ENCODE measurements at places on chromosomes 5 and 9. TPM values are rescaled to one million over a fixed set of nuclear protein-coding genes. Genes with fewer than 3 reads are reported as not detected.

F12 gene
- total RNA-seq: 0.38 TPM

SEMA6A gene
- total RNA-seq: 24.9 TPM

SMC2 gene
- 5.2 TPM for total RNA-seq

ALDH7A1 gene
- 27.9 TPM for total RNA-seq

IL11RA gene
- 12.6 TPM for total RNA-seq

- DNase-seq: no peak
These were observed 9.2 kb downstream of the ZBTB5 start for GRCh38 chr9:37455884-37456647.

GRCh38 chr5:173573126-173573960, 43.1 kb downstream of the BOD1 start:
- DNase-seq: peak; percentile 95

DNA sequence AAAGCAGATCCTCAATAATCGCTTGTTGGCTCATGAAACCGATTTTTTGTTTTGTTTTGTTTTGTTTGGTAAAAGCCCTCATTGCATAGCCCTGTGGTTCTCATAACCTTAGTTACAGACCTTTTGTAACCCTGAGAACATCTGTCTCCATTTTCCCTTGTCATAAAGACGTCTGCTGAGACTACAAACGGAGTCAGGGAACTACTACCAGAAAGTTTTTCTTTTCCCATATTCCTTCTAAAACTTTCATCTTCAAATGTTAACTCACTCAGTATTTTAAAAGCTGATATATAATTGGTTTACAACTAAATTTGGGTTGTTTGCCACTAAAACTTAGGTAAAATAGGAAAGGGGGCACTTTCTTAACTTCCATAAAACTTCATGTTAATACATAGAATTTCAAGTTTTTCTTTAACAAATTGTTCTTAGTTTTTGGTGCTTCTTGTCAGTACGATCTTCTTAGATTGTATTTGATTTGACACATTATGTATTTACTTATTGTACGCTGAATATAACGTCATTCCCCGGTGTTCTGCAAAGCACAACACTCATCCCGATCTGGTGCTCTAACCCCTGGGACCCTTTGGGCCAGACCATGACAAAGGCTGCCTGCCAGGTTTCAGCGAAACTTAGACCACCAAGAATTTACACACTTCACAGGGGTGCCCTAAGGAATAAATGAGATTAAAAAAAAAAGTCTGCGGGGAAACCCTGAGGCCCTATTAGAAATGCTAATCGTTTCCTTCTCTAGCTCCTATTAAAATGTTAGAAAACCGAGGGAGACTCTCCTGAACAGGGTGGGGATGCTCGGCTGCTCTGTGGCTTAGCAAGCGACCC, 1.1 kb upstream of the ANP32B start:
- DNase-seq: no peak

DNA sequence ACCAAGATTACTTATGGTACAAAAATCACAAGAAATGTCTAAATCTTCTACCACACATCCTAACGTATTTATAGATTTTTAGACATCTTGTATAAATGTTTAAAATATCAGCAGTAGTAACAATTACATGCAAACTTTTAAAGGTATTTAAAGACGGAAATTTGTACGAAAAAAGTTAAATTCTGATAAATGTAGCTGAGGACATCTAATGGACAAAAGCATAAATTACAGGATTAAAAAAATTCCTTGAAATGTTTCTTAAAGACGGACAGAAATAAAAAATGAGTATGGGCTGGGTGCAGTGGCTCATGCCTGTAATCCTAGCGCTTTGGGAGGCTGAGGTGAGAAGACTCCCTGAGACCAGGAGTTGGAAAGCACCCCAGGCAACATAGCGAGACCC, 15.8 kb downstream of the ERCC8 start:
- no peak for DNase-seq

- no peak for DNase-seq
These were observed 11.9 kb downstream of the GNPDA1 start for GRCh38 chr5:142000704-142001484.

- peak; percentile 51 for DNase-seq
These were observed 8.9 kb downstream of the WNK2 start for GRCh38 chr9:93192721-93193387.

DNA sequence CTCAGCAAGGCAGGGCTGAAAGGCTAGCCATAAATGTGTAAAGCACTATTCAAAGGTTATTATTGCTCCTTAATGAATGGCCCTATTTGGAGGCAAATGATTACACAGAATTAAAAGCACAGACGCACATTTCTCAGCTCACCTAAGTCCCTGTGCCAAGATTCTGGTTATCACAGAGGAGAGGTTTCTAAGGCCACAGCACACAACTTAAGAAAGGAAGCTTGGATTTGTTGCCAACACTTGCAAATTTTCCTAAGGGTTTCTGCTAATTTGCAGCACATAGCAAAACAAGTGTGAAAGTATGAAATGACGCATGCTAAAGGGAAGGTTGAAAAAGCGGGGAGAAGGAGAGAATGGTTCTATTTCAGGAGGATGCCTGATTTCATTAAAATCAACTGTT, 834.1 kb upstream of the C9orf72 start:
- no peak for DNase-seq

DNA sequence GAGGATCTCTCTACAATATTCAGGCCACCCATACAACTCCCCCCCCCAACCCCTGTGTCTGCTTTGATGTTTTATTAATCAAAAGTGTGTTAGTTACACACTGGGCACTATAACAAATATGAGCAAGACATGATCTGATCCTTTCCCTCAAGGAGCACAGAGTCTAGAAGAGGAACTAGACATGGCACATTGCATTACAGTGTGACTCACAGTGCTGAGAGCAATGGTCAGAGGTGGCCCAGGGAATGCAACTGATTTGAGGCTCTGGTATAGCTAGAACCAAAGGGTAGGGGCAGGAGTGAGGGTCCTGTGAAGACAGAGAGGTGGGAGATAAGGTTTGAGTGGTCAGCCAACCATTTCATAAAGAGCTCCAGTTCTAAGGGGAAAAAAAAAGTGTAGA, 539.2 kb downstream of the ACTL7B start:
- DNase-seq: no peak

GRCh38 chr5:68190619-68191018, 24.9 kb upstream of the PIK3R1 start:
- no peak for DNase-seq

- no peak for DNase-seq
These were observed 475.7 kb downstream of the ENC1 start for GRCh38 chr5:74164725-74165235.

GRCh38 chr5:151347369-151347768, at the start of gene SLC36A2:
TSS of gene SLC36A2 (minus strand) at chr5:151347559. CDS start at chr5:151347460, 99 bp downstream.
- no peak for DNase-seq

DNA sequence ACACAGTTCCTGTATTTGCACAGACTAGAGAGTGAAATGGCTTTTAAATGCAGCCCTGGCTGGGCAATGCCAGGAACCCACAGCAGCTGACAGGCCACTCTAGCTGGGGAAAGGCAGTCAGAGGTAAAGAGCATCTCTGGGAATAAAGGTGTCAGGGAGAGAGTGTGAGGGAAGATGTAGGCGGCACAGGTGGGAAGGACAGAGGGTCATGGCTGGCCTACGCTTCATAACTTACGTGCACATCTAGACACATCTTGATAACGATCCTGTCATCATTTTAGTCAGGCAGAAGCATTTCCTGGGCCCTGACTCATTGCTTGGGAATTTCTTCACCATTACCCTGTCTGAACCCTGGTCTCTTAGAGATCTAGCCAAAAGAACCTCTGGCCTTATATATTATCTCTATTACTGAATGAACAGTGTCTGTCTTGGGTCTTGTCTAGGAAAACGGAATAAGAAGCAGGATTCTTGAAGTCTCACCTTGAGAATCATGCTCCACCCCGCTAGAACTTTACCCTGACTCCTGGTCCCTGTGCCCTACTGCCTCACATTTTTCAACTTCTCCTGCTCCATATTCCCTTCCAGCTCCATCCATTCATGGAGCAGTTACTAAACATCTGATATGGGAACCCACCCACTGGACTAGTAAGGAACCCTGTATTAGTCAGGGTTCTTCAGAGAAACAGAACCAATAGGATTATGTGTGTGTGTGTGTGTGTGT, 106.4 kb upstream of the ELL2 start:
- no peak for DNase-seq

DNA sequence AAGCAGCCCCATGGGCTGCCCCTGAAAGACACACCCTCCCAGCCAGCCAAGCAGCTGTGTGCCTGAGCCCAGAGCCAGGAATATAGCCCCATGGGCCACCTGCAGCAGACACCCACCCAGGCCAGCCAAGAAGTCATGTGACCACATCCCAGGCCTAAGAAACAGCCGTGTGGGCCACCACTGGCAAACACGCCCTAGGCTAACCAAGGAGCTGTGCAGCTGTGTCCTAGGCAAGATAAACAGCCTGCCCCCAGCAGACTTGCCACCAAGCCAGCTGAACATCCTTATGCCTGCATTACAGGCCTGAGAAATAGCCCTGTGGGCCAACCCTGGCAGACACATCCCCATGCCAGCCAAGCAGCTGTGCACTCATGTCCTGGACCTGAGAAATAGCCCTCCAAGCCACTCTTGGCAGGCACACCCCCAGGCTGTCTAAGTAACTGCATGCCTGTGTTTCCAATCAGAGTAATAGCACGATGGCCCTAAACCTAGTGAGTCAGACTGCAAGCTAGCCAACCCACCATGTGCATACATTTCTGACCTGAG, 143.0 kb downstream of the ADAMTS6 start:
- peak; percentile 54 for DNase-seq

DNA sequence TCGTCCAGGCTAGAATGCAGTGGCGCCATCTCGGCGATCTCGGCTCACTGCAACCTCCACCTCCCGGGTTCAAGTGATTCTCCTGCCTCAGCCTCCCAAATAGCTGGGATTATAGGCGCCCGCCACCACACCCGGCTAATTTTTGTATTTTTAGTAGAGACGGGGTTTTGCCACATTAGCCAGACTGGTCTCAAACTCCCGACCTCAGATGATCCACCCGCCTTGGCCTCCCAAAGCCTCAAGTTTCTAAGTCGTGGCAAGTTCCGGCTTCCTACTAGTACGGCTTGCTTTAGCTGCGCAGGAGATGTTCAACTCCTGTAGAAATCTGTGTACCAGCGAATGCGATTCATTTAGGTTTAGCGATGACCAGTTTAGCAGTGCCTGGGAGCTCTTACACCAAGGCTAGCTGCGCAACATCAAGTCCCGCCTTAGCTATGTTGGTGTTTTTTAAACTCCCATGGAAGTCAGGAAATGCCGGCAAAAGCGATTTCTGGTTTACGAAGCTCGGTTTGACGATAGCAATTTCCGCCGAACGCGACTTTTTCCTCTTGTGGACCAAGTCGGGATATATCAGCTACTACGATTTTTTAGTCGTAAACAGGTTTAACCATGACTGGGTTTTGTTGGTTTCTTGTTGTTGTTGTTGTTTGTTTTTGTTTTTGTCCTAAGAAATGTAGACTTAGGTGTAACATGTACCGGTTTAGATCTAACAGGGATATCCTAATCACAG, 46.4 kb downstream of the ANXA2R start:
- DNase-seq: no peak

- no peak for DNase-seq
These were observed 14.5 kb downstream of the ABO start for GRCh38 chr9:133260334-133261102.

DNA sequence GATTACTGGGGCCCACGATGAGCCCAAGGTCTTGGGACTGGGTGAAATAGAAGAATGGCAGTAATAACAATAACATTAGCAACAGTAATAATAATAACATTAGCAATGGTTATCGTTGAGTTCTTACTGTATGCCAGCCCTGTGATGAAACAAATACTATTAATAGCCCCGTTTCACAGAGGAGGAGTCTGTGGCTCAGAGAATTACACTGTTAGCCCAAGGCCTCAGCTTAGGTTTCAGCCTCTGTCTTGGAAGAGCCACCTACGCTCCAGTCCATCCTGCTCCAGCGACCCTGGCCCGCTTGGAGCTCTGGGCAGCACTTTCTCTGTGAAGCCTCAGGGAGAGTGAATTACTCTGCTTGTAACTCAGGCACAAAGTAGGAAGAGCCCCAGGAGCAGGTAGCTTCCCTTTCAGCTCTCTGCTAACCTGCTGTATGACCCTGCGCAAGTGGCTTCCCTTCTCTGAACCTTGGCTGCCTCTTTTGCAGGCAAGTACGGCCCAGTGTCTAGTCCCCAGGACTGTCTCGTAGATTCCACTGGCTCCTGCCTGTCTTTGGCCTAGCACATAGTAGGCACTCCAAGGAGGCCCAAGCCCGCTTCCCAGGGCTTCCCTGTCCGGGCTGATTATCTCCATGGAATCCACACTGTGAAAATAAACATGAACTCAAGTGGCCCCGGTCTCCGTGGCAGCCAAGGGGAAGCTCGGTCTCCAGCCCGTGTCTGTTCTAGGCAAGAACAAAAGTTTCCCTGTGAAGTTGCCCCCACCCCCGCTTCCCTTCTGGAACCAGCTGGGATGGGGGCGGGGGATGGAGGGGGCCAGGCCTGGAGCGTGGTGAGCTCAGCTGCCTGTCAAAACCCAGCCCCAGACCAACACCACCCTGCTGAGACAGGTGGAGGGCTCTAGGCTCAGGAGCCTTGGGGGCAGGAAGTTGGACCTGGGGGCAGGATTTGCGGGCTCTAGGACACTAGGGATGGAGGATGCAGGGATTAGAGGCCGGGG, 26.2 kb upstream of the LMX1B start:
- no peak for DNase-seq

DNA sequence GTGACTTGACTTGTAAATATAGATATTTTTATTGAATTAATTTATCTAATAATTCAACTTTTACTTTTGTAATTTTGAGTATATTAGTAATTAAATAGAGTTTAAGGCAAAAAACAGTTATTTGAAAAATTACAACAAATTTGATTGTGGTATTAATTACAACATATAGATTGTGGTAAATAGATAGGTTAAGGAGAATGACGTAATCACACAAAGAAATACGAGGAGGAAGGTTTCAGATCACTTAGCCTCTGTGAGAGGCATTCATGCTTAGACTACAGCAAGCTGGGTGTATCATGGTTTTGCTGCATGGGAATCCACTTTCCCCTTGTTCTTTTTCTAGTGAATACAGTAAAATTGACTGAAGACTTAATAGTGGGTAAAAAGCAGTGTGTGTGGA, 878.4 kb upstream of the EDIL3 start:
- no peak for DNase-seq

DNA sequence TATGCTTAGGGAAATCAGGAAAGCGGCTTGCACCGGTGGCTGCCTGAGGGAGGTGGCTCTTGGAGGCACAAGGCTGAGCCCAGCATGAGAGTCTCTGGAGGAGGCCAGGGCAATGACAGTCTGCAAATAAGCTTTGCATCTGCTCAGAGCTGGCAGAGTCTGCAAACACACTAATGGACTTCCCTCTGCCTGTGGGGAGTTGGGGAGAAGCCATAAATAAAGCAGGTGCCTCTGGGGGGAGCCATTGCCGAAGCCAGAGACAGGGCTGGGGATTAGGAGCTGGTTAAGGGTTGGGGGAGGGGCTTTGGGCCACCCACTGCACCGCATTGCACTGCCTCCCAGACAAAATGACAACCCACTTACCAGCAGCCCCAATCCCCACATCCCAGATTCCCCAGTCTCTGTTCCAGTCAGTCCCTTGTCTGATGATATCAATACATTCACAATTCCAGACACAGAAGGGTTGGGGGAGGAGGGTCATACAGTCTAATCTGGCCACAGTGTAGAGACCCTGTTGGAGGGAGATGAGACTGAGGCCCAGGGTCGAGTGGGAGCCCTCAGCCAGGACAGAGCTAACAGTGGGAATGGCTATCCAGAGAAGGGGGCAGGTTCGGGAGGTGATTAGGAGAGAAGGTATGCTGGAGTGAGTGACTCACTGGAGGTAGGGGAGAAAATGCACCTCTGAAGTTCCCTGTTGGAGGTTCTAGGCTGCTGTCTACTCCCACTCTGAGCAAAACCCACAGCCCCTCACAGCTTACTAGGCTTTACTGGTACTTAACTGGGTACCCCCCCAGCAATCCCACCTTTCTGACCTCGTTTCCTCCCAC, 53.7 kb downstream of the PAX5 start:
- peak; percentile 58 for DNase-seq

GRCh38 chr5:92941806-92942205, 639.2 kb downstream of the NR2F1-AS1 start:
- DNase-seq: no peak
